ENCODE measurements at places on chromosomes 5 and 9.

- no peak for DNase-seq
Measured at GRCh38 chr9:106644661-106645060, 218.3 kb upstream of the ZNF462 start.

DNA sequence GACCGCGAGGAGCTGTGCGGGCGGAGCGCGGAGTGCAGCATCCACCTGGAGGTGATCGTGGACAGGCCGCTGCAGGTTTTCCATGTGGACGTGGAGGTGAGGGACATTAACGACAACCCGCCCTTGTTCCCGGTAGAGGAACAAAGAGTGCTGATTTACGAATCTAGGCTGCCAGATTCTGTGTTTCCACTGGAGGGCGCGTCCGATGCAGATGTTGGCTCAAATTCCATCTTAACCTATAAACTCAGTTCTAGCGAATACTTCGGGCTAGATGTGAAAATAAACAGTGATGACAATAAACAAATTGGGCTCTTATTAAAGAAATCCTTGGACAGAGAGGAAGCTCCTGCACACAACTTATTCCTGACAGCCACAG, 590 bp downstream of the PCDHA6 start:
- no peak for DNase-seq

DNA sequence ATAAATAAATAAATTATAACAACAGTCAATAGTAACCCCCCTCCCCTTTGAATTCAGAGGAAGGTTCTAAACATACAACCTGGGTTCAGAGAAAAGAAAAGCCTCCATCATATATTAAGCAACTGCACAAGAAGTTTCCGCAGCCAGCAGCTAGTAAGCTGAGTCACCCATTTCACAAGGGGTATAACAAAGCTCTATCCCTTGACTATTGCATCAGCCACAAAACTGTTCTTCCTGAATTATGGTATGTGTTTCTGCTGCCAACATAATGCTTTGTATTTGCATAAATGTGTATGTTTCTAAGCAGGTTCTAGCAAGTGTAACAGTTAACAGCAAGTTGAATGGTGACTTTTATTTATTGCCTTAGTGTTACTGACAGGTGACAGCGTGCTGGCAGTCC, 6.8 kb upstream of the CEP120 start:
- no peak for DNase-seq

DNA sequence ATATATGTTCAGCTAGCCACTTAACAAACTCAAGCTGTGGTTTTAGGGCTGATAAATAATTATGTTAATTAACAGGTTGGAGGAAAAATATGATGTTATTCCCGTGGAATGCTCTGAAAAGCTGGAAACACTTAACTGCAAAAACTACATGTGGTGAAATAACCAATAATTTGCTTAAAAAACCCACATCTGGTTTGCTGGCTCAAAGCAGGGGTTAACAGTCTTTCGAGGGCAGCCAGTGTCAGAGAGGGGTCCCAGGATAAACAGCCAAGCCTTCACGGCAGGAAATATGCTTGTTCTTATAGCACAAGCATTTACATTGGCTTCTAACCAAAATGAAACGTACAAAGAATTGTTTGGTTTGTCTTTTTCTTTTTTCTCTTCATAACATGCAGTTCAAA, 254.0 kb upstream of the GAS1 start:
- DNase-seq, result no peak

- DNase-seq, result no peak
Measured at GRCh38 chr9:93660352-93661046, 84.1 kb downstream of the PHF2 start.

- no peak for DNase-seq
Measured at GRCh38 chr9:113640418-113640817, 176.9 kb downstream of the RGS3 start.

DNA sequence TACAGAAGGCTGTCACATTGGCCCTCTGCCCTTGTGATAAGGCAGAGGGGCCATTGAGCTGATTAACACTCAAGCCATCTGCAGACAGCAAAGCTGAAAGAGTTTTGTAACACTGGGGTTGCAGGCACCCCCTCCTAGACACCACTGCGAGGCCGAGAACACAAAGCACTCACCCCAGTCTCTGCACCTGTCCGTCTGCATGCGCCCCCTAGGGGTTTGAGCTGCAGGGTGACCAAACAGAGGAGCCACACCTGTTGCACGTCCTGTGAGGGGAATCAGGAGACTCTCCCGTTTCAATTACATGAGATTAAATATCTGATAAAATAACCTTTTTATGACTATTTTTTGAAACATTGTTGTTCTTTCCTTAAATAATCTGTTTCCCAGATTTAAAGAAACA, 1180.4 kb downstream of the CDH9 start:
- DNase-seq, result peak; percentile 37

- DNase-seq, result no peak
Measured at GRCh38 chr5:97458851-97459250, 275.8 kb upstream of the RIOK2 start.

DNA sequence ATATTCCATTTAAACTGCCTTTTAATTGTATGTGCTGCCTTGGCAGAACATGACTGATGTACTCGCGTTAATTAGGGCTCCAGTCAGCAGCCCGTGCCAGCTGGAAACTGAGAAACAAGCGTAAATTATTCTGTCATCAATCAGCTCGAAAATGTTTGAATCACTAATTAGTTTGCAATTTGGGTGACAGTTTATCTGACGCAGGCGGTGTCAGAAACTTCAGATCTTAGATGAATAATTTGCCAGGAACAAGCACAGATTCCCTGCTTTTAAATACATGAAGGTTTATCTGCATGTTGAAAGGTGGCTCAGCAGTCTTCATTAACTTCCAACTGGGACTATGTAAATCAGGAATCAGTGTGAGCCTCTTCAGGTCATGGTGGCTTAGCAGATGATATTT, 176.0 kb upstream of the TLE4 start:
- DNase-seq, result no peak

DNA sequence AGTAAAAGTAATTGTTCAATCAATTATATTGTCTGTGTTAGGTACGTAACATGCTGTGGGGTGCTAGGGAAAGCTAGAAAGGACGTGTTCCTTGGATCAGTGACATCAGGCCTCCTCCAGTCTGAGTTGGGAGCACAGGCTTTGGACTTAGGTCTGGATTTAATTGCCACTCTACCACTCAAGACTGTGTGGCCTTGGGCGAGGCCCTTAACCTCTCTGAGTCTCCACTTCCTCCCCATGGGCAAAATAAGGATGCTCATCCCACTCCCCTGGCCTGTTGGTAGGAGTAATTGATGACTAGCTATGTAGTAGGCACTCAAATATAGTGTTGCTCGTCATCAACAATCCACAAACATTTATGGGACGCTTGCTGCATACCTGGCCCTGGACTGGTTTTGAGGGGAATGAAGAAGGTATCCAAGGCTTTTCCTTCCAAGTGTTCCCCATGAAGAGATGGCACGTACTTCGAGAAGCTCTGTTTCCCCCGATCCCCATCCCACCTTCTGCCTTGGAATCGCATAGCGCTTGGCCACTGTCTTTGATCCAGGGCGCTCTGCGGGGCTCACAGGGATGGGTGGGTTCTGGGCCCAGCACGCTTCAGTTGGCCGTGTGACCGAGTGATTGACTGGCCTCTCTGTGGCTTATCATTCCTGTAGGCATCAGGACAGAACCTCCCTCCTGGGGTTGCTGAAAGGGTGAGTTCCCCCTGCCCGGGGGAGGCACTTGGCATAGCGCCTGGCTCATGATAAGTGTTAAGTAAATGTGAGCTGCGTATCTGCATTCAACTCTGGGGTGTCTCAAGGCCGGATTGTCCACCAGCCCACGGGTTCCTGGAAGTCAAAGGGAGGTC, 8.1 kb downstream of the FGF18 start:
- DNase-seq, result peak; percentile 34

DNA sequence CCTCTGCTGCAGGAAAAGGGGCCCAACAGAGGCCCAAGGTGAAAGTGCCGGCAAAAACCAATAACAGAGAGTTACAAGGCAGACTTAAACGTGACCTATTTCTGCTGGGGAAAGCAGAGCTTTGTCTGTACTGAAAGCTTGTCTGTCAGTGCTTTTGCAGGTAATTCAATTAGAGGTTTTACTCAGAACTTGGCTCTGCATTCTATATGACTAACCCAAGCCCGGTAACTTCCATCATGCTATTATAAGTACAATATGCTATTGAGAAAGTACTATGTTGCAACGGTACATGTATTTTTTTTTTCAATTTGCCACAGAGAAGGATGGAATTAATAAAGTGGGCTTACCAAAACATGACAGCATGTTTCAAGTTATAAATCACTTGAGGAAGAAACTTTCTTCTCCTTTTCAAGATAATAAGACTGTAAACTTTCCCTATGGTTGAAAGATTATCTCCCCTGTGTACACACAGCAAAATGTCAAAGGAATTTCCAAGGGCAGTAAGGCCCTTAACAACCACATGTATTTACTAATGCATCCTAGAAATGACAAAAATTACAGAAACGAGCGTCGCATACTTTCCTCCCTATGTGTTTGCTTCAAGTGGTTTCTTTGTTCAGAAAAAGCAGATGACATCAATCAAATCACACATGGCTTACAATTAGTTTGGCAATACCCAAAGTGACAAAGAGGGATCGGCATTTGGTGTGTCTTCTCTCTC, 282.4 kb downstream of the EFNA5 start:
- no peak for DNase-seq

DNA sequence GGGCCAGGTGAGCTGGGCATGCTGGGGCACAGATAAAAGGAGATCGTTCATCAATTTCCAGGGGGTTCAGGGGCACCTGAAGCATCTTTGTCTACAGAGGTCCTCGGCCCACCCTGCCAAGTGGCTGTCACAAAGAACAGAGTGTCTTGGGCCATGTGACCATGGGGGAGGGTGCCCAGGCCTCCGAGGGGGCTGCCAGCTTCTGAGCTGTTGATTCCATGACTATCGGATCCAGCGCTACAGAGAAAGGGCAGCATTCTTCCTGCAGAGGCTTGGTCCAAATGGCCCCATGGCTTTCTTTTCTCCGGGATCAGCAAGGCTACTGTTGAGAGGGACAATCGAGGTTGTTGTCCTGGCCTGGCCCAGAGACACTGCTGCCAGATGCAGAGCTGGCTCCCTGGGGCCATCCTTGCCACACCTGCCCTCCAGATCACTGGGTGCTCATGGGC, 289.2 kb downstream of the ZSWIM6 start:
- no peak for DNase-seq

- DNase-seq, result peak; percentile 56
Measured at GRCh38 chr5:32076699-32077695, 97.1 kb downstream of the GOLPH3 start.

GRCh38 chr5:56683281-56683680, 132.1 kb upstream of the MAP3K1 start:
- no peak for DNase-seq

GRCh38 chr5:2738156-2738699, 13.2 kb downstream of the IRX2 start:
- peak; percentile 56 for DNase-seq

DNA sequence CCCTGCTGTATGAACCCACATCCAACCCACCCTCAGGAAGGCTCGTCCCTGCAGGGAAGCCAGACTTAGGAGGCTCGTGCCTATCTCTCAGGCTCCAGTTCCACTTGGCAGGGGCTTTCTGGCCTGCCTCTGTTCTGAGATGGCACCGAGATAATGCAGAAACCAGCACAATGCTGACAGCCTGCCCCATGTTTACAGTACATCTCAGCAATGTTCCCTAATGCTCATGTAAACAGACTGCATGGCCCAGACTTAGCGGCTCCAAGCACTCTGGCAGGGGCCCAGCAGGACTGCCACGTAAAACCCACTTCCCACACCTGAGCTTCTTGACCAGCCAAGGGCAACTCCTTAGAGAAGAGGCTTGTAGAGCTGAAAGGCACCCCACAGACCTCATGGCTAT, 499.5 kb upstream of the BRINP1 start:
- DNase-seq, result no peak

- DNase-seq, result no peak
Measured at GRCh38 chr5:150987746-150988145, 32.6 kb upstream of the GPX3 start.

GRCh38 chr5:81181576-81182316, 51.4 kb upstream of the CKMT2 start:
- DNase-seq, result peak; percentile 40

- peak; percentile 87 for DNase-seq
Measured at GRCh38 chr5:149264439-149265067, 7.1 kb upstream of the AFAP1L1 start.

DNA sequence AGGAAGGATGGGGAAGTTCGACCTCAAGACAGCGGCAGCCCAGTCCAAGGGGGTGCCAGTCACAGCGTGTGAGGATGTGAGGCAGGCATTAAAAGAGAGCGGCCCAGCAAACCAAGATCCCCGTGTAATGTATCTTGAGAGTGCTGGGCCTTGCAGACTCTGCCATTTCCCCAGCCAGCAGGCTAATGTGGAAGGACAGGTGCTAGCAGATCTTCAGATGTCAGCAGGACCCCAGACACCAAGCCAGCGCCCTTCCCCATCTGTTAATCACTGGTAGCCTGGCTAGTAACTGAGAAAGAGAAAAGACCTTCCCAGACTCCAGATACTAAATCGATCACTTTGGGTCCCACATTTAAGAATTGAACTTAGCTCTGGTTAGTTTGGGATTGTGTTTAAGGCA, 62.2 kb downstream of the NTRK2 start:
- no peak for DNase-seq

GRCh38 chr9:125161284-125161918, 18.1 kb upstream of the SCAI start:
- no peak for DNase-seq

- DNase-seq, result no peak
Measured at GRCh38 chr9:12862611-12863410, 88.0 kb downstream of the LURAP1L start.

DNA sequence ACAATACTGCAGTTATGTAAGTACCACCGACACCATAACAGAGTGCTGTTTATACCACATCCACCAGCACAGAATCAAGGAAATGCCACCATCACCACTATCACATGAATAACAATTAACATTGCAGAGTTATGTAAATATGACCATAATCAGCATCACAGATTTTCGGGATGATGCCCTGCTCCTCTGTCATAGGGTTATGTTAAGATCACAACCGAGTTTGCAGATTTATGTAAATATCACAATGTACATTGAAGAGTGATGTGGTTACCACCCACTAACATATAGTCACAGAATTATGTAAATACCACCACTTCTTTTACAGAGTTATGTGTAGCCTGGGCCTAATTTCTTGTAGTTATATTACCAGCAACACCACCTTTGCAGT, 61.8 kb downstream of the SHC3 start:
- DNase-seq, result no peak

GRCh38 chr9:110152704-110153374, 55.1 kb downstream of the C9orf152 start:
- peak; percentile 63 for DNase-seq

DNA sequence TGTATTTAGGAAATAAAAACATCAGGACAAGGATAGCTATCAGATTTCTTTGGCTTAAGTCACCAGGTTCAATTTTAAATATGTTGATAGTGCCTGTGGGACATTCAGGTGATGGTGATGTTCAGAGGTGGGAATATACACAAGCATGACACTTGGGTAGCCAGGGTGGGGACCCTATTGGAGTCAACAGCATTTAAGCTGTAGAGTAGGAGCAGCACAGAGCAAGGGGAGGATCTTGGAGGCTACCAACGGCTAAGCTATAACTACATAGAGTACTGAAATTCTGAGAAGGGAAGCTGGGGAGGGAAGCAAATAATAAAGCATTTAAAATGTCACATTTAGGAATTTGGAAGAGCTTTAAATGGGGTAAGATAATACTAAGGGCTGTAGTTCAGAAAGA, 177.7 kb downstream of the CPLANE1 start:
- DNase-seq, result no peak
